Left ventricle myocardium superior (tissue), 1 donor: ENCODE measurements at places on chromosomes 5 and 9.

DNA sequence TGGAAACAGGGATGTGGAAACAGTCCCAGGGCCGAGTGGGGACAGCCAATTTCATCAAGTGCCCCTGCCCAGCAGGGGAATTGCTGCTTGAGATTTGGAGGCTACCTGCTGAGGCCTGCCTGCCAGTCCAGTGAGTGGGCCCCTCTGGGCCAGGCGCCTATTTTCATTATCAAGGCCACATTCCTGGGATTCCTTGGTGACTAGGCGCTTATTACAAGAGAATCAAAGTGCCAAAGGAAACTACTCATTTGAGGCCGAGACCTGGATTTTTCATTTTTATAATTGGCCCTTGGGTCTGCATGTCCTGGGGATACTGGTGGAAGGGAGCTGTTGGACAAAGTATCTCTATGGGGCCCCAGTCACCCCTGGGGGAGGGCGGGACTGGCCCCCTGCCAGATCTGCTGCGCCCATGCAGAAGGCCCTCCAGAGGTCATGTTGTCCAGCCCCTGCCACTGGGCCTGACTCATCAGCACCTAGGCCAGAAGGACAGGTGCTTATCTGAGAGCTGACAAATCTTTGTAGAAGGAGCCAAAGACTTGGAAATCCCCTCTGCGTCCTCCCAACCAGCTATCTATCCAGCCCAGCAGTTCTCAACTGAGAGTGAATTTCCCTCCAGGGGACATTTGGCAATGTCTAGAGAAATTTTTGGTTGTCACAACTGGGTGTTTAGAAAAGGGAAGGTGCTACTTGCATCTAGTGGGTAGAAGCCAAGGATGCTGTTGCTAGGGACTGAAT lies 45.6 kb downstream of the FOXI1 start:
- peak; percentile 72 for DNase-seq

GRCh38 chr5:140293849-140294100 lies 9.1 kb downstream of the PFDN1 start:
- no peak for DNase-seq

- DNase-seq = no peak
These were observed 186.7 kb downstream of the SYK start for GRCh38 chr9:90988318-90988717.

DNA sequence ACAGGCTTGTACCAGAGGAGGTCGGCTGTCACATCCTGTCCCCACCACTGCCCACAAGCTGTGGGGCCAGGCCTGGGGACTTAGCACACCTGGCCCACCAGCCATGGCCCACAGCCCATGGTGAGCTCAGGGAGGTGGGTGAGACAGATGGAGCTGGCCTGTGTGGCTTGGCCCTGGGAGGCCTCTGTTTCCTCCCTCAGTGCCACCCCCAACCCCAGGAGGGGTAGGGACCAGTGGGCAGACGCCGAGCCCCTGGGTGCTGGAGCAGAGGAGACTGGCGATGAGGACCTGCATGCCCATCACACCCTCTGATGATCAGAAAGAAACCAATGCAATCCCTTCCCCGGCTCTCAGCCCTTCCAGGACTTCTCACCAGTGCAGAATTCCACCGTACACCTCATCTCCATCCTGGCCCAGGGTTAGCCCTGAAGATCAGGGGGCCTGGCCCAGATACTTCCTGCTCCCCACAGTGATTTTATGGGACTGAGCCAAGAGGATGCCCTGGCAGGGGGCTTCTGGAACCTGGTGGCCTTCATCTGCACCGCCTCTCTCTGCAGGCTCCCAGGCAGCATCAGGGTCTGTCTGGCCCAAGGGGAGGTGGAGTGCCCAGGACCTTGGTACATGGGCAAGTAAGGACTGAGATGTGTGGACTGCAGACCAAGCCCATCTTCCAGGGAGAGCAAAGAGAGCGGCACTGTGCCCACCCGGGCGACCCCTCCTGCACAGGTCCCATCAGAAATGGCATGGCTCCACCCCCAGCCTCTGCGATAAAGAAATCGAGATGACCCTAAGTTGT lies 16.9 kb upstream of the NKD2 start:
- DNase-seq = peak; percentile 46

GRCh38 chr9:92426501-92427145 lies 2.4 kb upstream of the OMD start:
- no peak for DNase-seq

GRCh38 chr5:149961957-149962409 lies 1.4 kb downstream of the SLC26A2 start:
- no peak for DNase-seq

DNA sequence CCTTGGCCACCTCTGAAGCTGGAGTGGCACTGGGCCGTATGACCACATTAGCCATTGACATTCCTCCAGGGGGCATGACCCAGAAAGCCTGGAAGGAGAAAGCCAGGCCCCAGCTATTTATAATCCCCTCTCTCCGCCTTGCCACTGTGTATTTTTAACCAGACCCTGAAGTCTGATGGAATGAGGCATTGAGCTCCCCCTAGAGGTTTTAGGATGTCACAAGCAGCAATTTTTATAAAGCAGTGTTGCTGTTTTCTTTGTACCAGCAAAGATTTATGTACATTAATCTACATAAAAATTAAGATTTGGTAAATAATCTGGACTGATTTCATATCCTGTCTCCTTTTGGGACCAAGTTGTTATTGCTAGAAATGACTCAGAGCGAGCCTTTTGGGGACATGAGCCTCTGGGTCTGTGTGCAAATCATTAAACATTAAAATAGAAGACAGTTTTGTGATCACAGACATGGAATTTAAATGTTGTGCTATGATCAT lies 127.1 kb downstream of the TRIO start:
- DNase-seq = peak; percentile 58

- DNase-seq = no peak
These were observed 213.2 kb downstream of the TRIO start for GRCh38 chr5:14356305-14356704.

- DNase-seq = no peak
These were observed 177.2 kb upstream of the PITX1 start for GRCh38 chr5:135211083-135211790.

- DNase-seq = no peak
These were observed 554.0 kb downstream of the BNC2 start for GRCh38 chr9:16316456-16316855.
